ENCODE measurements at places on chromosomes 16 and 17. TPM values are rescaled to one million over a fixed set of nuclear protein-coding genes. Genes with fewer than 3 reads are reported as not detected.

- H3K36me3 ChIP-seq = peaks cover 28% of the 10 kb centered on the region
- no peak overlapping the region for H3K27ac ChIP-seq
- H3K27me3 ChIP-seq = no peaks in the 10 kb centered on the region
- no peak for DNase-seq
- H3K4me1 ChIP-seq = peaks cover 11% of the 10 kb centered on the region
- H3K4me3 ChIP-seq = no peak overlapping the region
Observed at GRCh38 chr17:66152756-66153155, 39.2 kb downstream of the CEP112 start.

GRCh38 chr16:59566446-59566845 is 832.3 kb upstream of the GOT2 start:
- no peak overlapping the region for H3K4me3 ChIP-seq
- no peaks in the 10 kb centered on the region for H3K36me3 ChIP-seq
- H3K27me3 ChIP-seq = no peaks in the 10 kb centered on the region
- no peak for DNase-seq

GRCh38 chr17:49766918-49767530 is 3.1 kb upstream of the FAM117A start:
- no peaks in the 10 kb centered on the region for H3K36me3 ChIP-seq
- DNase-seq = no peak
- H3K4me1 ChIP-seq = peaks cover 12% of the 10 kb centered on the region
- H3K4me3 ChIP-seq = no peak overlapping the region

CAVIN1 gene
- 334 TPM for total RNA-seq

OTOP3 gene
- total RNA-seq = not detected
